Activated naive CD8-positive, alpha-beta T cell treated with anti-CD3 and anti-CD28 coated beads for 36 hours (primary cell): ENCODE measurements at places on chromosomes 11 and 22. TPM values are rescaled to one million over a fixed set of nuclear protein-coding genes. Genes with fewer than 3 reads are reported as not detected.
A peak's percentile ranks its signal among the peaks of the same experiment; 100 is the strongest.

GRCh38 chr11:128453444-128454336, 133.7 kb downstream of the ETS1 start:
- H3K4me3 ChIP-seq = no peak overlapping the region
- H3K27ac ChIP-seq = peak overlapping the region; percentile 76
- DNase-seq = no peak
- peaks cover 64% of the 10 kb centered on the region for H3K36me3 ChIP-seq
- H3K4me1 ChIP-seq = peaks cover 74% of the 10 kb centered on the region

RIBC2 gene
- 9.2 TPM for total RNA-seq

DNA sequence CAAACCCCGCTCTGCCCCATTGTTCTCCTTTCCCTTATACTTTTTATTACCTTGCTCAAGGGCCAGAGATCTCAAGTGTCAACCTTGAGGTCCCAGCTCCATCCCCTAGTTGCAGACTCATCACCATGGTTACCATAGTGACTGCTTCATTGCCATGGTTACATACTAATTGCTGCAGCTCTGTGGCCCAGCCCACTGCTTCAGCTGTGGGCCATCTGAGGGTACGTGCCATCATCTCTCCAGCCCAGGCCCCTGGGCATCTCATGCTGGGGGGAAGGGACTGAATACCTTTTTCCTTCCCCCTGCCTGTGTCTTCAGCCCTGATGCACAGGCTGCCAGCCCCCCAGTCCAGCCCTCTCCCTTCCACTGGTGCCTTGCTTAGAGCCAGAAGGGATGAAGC, 22.2 kb downstream of the TREH start:
- H3K27me3 ChIP-seq = no peaks in the 10 kb centered on the region
- no peak overlapping the region for H3K27ac ChIP-seq
- H3K4me3 ChIP-seq = no peak overlapping the region
- H3K36me3 ChIP-seq = no peaks in the 10 kb centered on the region
- no peak for DNase-seq

GRCh38 chr22:43234264-43234988, 47.5 kb upstream of the TTLL12 start:
- no peaks in the 10 kb centered on the region for H3K36me3 ChIP-seq
- H3K27me3 ChIP-seq = peaks cover 5% of the 10 kb centered on the region
- H3K27ac ChIP-seq = no peak overlapping the region

GGT5 gene
- total RNA-seq = not detected
